Fibroblast of villous mesenchyme (primary cell): ENCODE measurements at places on chromosomes 5 and 9. TPM values are rescaled to one million over a fixed set of nuclear protein-coding genes. Genes with fewer than 3 reads are reported as not detected.

The DBH gene
- total RNA-seq, result not detected in 2 replicates

The SLC34A1 gene
- not detected in 2 replicates for total RNA-seq

The PRELID2 gene
- total RNA-seq, result 23.2 and 35.0 TPM in 2 replicates

The BASP1 gene
- total RNA-seq, result 126 and 127 TPM in 2 replicates

The CEP72 gene
- total RNA-seq, result 3.2 and 5.2 TPM in 2 replicates

The PCDHGB5 gene
- total RNA-seq, result 23.2 and 25.0 TPM in 2 replicates

The SNCB gene
- not detected in 2 replicates for total RNA-seq

The HTR4 gene
- total RNA-seq, result not detected in 2 replicates

The ORM1 gene
- total RNA-seq, result not detected in 2 replicates

The SLC6A3 gene
- not detected in 2 replicates for total RNA-seq

The PAEP gene
- total RNA-seq, result not detected in 2 replicates

The RNF183 gene
- not detected in 2 replicates for total RNA-seq

The FGF18 gene
- under 0.01 TPM in 1 of 2 replicates, not detected in the other for total RNA-seq

The TEK gene
- 12.5 and 25.8 TPM in 2 replicates for total RNA-seq

The HRH2 gene
- total RNA-seq, result not detected in 2 replicates

The FGF1 gene
- 8.7 and 16.0 TPM in 2 replicates for total RNA-seq

The INSL6 gene
- 0.43 and 0.64 TPM in 2 replicates for total RNA-seq

The PTGS1 gene
- total RNA-seq, result 10.4 and 32.9 TPM in 2 replicates

The NR2F1 gene
- 29.8 and 68.3 TPM in 2 replicates for total RNA-seq

The PAXX gene
- total RNA-seq, result 9.9 and 18.0 TPM in 2 replicates

The SHISAL2B gene
- not detected in 2 replicates for total RNA-seq

The PPP1R26 gene
- 10.3 and 11.7 TPM in 2 replicates for total RNA-seq

The ADAMTS12 gene
- total RNA-seq, result 54.8 and 94.1 TPM in 2 replicates

The TMEM252 gene
- not detected in 2 replicates for total RNA-seq

The SMIM23 gene
- not detected in 2 replicates for total RNA-seq

The PTGDS gene
- total RNA-seq, result 10.8 and 21.9 TPM in 2 replicates

The C5orf63 gene
- 1.3 and 1.6 TPM in 2 replicates for total RNA-seq

The PCDHB15 gene
- total RNA-seq, result under 0.01 TPM in 2 replicates

The CENPH gene
- total RNA-seq, result 11.9 and 12.1 TPM in 2 replicates

The LCN9 gene
- not detected in 2 replicates for total RNA-seq

The CTSL gene
- total RNA-seq, result 156 and 163 TPM in 2 replicates

The SURF4 gene
- 403 and 513 TPM in 2 replicates for total RNA-seq

The MATR3 gene
- total RNA-seq, result 190 and 239 TPM in 2 replicates

The PLCXD3 gene
- 0.32 and 0.43 TPM in 2 replicates for total RNA-seq

The OGN gene
- not detected in 2 replicates for total RNA-seq

The BAAT gene
- under 0.01 TPM in 1 of 2 replicates, not detected in the other for total RNA-seq

The ORM2 gene
- total RNA-seq, result not detected in 2 replicates

The RFX3 gene
- total RNA-seq, result 2.6 and 3.5 TPM in 2 replicates

The F2RL1 gene
- 26.3 and 69.9 TPM in 2 replicates for total RNA-seq

The HRCT1 gene
- 0.43 and 0.97 TPM in 2 replicates for total RNA-seq

The PHF24 gene
- not detected in 2 replicates for total RNA-seq

The TXNDC8 gene
- not detected in 2 replicates for total RNA-seq

The LRRC19 gene
- not detected in 2 replicates for total RNA-seq

The ZNF366 gene
- under 0.01 TPM in 2 replicates for total RNA-seq

The GPR151 gene
- not detected in 2 replicates for total RNA-seq

The GDA gene
- 0.97 and 4.3 TPM in 2 replicates for total RNA-seq

The TTC39B gene
- 13.5 and 16.0 TPM in 2 replicates for total RNA-seq

The GFPT2 gene
- 25.4 and 28.9 TPM in 2 replicates for total RNA-seq

The SMIM32 gene
- total RNA-seq, result not detected in 2 replicates

The FCHO2 gene
- total RNA-seq, result 11.9 and 16.8 TPM in 2 replicates

The RAI14 gene
- total RNA-seq, result 251 and 291 TPM in 2 replicates

The TEX48 gene
- total RNA-seq, result not detected in 2 replicates

The SLC36A3 gene
- total RNA-seq, result not detected in 2 replicates

The SPINK7 gene
- not detected in 2 replicates for total RNA-seq
